ENCODE measurements at places on chromosomes 7 and 10.

DNA sequence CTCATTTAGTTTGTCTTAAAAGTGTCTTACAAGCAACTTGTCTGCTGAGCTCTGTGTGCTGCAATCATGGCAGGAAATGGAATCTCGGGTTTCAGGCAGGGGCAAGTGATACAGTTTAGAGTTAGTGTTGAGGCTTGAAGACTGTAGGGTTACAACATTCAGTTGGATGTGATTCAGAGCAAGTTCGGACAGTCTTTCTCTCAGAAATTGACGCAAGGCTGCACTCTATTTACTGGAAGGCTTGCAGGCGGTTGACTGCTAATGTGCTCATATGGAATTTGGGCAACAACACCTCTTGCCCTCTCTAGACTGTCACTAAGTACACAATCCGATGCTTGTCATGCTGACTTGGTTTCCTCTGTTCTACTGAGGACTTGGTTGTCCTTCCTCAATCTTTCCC lies 161.7 kb upstream of the BMPER start:
- no peak for DNase-seq

- DNase-seq, result no peak
These were observed 96.2 kb upstream of the FGFR2 start for GRCh38 chr10:121694327-121694965.

GRCh38 chr7:30984359-30985107 lies 20.8 kb downstream of the GHRHR start:
- DNase-seq, result no peak

DNA sequence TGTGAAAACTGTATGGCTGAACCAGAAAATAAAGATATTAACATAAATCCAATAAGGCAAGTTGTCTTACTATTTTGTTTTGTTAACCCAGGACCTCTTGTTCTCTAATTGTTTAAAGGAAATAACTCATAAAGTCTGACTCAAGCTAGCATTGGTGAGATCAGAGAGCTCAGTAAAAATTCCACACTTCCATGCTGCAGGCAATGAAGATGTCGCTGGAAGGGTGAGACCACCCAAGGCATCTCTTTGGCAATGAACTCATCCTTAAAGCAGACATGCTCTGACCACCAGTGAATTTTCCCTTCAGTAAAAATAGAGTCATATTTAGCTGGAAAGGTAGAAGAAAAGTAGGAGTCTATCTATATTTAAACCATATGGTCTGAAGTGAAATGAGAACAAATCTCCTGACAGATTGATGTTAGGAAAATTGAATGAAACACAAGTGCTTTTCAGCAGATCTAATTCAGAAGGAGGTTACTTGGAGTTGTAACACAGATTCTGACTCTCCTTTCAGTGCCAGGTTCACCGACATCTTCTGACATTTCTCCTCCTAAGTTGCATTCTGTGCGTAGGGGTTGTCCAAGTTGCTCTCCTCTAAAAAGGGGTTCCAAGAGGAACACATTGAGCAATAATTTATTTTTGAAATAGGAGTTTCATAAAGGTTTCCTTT lies 32.8 kb upstream of the VIPR2 start:
- DNase-seq, result no peak

DNA sequence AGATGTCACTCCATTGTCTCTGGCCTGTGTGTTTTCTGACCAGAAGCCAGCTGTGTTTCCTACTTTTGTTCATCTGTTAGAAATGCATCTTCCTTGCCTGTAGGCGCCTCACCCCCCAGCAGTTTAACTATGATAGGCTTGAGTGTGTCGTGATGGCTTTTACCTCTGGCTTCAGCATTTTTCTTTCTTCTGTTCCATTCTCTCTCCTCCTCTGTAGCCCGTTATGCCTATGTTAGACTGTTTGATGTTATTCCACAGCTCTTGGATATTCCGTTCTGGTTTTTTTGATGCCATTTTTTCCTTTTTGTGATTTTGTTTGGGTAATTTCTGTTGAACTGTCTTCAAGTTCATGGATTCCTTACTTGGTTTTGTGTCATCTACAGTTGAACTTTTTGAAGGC lies 17.9 kb downstream of the MMP21 start:
- DNase-seq, result no peak

GRCh38 chr10:60835049-60835448 lies 56.8 kb downstream of the CDK1 start:
- DNase-seq, result no peak

GRCh38 chr7:77734659-77735421 lies 38.6 kb downstream of the RSBN1L start:
- DNase-seq, result no peak

GRCh38 chr10:71889388-71889987 lies 38.4 kb upstream of the PSAP start:
- DNase-seq, result no peak

DNA sequence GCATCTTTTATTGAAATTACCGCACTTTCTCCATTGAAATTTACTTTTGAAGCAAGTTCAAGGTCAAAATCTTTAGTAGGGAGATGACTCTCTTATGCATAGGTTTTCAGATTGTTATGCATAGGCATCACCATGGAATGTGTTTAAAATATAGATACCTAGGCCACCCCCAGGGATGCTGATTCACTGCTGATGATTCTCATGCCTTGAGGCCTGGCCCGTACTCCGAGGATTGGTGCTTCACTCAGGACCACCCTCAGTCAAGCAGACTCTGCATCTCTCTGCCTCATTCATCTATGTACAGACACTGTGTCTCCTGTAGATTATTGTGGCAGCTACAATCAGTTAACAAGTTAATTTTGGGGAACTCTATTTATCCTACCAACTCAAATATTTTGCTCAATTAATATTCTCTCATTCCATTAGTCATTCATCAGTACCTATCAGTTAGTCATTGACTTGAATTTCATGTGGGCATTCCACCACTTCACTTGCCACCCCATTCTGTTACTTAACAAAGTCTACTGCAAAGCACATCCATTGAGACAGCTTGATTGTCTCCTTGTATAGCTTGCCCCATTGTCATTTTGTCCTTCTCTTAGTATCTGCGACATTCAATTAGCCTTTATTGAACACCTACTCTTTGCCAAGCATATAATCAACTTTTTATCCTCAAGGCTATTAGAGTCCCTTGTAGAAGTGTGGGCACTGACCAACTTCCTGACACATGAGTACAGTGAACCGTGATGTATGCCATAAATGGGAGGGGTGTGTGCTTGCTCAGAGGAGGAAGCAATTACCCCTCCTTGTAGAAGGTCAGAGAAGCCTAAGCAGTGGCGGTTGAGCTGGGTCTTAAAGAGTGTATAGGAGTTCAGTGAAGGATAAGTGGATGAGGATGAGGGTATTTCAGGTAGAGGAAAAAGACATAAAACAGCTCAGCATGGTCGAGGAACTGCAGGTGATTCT lies 255.6 kb upstream of the BMPER start:
- no peak for DNase-seq

DNA sequence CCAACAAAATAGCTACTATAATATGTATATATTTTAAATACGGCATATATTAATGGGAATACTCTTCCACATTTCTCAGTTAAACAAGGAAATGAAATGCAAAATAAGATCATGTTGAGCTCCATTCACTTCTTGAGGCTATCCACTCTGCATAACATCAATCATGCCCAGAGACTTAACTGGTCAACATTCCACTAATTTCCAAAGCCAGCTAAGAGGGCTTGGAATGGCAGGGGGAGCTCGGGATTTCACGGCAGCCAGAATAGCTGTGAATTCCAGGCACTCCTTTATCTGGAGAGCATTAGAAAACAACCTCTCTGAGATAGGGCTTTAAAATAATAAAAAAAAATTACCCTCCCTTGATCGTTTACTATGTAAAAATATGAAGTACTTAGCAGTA lies 194.9 kb upstream of the CDCA7L start:
- no peak for DNase-seq

GRCh38 chr10:128064970-128065580 lies 61.1 kb downstream of the MKI67 start:
- DNase-seq, result no peak

- DNase-seq, result no peak
These were observed 64.6 kb downstream of the PRTFDC1 start for GRCh38 chr10:24887855-24888231.

- no peak for DNase-seq
These were observed 61.0 kb upstream of the MKI67 start for GRCh38 chr10:128186959-128187787.

DNA sequence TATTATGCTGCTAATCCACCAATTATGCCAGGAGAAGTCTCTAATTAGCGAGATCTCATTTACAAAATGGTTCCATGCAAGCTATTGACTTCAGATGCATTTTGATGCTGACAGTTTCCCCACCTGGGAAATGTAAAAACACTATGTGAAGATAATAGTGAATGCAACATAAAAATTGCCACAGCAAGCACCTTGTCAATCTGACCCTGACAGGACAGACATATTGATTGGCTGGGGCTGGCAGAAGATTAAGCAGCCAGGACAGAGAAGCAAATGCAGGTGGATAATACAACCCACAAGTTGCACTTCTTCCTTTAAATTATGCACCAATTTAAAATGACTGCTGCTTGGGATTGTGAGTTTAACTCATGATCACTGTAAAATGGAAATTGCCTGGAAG lies 642.8 kb upstream of the POT1 start:
- DNase-seq, result no peak

DNA sequence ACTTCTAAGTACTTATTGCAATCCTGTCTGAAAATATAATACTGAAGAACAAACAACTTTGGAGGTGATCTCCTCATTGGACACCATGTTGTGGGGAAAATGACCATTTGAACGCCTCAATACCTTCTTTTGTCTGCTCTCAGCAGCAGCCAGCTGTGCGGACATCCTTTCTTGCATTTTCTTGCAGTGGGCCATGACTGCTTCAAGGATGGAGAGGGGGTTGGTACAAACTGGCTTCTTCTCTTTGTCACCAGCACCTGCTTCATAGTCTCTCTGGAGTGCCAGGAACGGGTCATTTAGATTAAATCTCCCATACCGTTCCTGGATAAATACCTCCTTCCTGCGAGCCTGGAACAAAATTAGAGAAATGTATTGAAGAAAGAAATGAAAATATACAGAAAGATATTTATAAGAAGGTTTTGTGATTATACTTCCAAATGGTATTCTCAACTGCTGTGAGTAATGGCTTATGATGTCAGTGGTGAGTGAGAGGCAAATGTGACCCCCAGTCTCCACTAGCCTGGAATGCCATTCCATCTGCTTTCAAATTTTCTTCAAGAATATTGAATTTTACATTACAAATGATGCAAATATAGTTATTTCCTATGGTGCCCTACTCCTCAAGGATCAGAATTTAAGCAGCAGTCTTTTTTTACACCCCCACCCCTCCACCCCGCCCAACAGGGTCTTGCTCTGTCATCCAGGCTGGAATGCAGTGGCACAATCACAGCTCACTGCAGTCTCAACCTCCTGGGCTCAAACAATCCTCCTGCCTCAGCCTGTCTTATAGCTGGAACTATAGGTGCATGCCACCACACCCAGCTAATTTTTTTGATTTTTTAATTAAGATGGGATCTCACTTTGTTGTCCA lies 62.4 kb downstream of the CTTNBP2 start:
- no peak for DNase-seq

DNA sequence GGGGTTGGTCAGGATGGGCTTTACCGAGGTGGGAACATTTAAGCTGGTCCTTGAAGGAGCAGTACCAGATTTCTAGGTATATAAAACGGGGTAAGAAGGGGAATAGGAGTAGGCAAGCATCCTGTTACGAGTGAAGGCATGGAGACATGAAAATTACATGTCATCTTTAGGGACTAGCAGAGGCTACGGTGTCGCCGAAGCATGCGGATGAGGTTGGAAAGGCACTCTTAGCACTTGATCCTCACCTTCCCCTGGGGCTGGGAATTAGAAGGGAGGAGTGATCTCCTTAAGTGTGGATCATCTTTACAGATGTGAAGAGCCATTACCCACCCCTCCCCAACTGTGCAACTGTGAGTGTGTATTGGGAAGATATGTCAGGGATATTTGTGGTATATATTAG lies 13.8 kb upstream of the ZRANB1 start:
- no peak for DNase-seq

DNA sequence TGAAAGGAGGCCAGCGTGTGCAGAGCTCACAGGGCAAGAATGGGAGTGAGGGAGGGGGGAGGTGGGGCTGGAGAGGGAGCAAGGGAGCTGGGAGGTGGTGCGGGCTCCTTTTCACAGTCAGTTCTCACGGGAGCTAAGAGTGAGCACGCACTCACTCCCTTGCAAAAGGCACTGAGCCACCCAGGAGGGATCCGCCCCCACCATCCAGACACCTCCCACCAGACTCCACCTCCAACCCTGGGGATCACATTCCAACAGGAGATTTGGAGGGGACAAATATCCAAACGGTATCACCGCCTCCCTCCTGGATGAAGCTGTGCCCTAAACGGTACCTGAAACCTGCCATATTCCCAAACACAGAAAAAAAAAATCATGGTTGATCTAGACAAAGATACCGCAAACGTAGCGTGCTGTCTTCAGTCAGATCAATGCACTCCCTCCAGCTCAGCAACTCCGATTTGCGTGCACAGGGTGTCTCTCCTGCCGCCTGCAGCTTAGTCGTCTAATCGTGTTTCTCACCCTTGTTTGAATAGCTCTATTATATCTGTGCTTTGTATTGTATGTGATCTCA lies 20.3 kb upstream of the PRKAG2 start:
- DNase-seq, result no peak

DNA sequence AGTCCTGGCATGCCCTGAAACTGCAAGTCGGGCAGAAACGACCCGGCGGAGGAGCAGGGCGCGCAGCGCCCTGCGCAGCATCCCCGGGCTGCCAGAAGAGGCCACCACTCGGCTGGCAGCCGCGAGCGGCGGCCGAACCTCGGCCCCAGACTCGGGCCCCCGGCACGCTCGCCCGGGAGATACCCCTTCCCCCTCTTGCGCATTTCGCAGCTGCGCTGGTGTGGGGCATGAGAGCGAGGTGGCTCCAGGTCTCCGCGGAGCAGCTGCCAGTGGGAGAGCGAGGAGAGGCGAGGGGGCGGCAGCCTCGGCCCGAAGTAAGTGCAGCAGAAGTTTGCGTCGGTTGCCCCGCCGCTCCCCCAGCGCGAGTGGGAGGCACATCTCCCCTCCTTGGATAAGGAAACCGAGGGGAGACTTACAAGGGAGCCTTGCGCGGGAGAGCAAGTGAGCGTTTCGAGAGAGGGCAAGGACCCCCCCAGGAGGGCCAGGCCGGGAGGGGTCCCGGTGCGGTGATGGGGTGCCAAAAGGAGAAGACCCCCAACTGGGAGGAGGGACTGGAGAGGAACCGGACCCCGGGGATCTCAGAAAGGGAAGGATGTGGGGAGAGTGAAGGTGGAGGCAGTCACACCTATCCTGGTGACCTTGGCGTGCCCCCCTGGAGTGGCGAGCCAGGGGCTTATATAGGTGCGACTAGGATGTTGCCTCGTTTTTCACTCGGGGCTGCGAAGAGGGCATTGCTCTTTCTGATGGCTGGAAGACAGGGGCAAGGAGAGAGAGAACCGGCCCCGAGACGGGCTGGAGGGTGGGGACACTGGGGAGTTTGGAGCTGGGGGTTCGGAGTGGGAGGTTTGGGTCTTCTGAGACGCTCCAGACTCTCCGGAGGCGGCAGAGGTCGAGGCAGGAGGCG lies 256.3 kb downstream of the OTUD1 start:
- no peak for DNase-seq

GRCh38 chr7:26074919-26075318 lies 77.1 kb upstream of the NFE2L3 start:
- DNase-seq, result no peak

DNA sequence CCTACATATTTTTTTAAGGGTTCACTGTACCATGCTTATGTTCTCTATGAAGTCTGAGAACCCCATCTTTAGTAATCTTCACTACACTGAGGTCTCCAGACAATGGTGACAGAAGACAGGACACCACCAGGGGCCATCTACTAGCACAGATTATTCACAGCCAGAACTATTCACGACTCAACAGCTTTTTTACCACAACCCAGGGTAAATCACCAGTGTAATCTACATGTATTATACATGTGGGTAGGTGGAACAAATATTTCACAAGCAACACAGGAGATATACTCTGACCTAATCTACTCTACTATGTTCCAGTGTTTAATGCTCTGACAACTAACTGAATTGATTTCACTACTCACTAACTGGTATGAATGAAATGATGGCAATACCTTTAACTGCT lies 136.1 kb downstream of the ELMO1 start:
- no peak for DNase-seq
